Skeletal muscle tissue (tissue), 5 donors: ENCODE measurements at places on chromosomes 2 and 18. TPM values are rescaled to one million over a fixed set of nuclear protein-coding genes. Genes with fewer than 3 reads are reported as not detected.

The RND3 gene
- total RNA-seq, result 44.4 TPM

The MEP1B gene
- not detected for total RNA-seq

The DLX1 gene
- not detected for total RNA-seq

The SMCHD1 gene
- 102 TPM for total RNA-seq

The SPRED2 gene
- total RNA-seq, result 7.8 TPM

The IKZF2 gene
- 4.2 TPM for total RNA-seq

The DTYMK gene
- total RNA-seq, result 14.1 TPM

The CCDC138 gene
- total RNA-seq, result 12.0 TPM

The FOXI3 gene
- not detected for total RNA-seq
